Cardiac fibroblast (primary cell): ENCODE measurements at places on chromosomes 7 and 10.

GRCh38 chr10:66877361-66877760 is 48.5 kb upstream of the LRRTM3 start:
- no peak for DNase-seq

GRCh38 chr7:142587578-142588191 is 161.6 kb upstream of the PRSS1 start:
- peak; percentile 78 for DNase-seq

DNA sequence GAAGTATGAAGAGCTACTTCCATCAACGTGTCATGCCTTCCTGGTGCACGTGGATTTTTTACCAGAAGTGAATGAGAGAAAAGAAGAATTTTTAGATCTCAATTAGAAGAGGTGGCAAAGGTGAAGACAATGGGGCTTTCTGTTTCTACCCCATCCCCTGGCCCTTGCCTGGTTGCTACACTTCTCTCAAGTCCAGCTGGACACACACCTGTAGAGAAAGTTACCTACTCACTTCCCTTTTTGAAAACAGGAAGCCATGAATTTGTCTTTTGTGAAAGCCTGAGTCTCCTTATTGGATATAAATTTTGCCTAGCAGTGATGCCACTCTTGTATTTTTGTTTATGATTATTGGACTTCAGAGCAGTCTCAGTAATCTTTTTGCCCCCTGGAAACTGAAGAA is 142.9 kb upstream of the AKR1E2 start:
- DNase-seq: no peak

GRCh38 chr10:96263669-96264068 is 7.7 kb downstream of the BLNK start:
- DNase-seq: no peak

GRCh38 chr7:47887016-47887640 is 61.1 kb downstream of the PKD1L1 start:
- DNase-seq: no peak

DNA sequence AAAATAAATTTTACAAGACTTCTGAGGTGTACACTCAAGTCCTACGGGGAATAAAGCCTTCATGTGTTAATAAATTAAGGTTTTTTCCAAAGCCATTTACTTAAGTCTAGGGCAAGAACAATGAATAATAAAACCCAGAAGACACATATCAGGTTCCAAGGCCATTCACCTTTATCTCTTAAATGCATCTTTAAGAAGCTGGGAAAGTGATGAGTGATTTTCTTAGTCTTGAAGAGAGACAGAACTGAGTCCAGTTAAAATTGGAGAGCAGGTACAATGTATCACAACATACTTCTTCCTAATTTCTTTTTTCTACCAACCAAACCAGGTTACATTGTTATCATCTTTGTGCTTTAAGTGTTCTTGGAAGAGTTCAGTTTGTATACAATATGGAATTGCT is 189.5 kb downstream of the RAPGEF5 start:
- no peak for DNase-seq

DNA sequence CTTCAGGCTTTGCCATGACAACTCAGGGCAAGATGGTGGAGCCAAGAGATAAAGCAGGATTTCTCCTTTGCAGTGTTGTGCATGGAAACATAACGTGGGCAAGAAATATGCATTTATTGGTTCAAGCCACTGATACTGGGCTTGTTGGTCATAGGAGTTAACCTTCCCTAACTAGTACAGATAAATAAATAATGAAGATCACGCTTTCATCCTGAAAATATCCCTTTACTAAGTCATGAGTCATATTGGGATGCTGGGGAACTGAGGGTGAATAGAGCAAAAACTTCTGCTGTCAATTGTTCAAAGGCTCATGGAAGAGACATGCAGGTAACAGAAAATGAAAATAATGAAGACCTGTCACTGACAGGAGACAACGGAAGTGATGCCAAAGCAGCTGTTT is 55.5 kb downstream of the TES start:
- no peak for DNase-seq

DNA sequence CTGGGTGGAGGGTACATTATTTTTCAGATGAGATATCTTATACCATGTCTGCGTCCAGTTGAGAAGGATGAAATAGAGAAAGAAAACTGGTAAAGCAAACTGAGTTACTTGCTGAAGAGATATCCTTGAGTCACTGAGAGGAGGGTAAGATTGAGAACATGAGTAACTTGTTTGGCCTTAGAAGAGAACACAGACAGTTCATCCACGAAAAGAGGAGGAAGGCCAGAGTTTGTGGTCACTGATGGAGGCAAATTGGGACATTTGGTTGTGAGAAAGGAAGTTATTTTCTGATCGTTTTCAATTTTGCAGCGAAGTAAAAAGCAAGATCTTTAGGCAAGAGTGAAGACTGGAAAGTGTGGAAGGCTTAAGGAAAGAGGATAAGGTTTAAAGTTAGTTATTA is 15.6 kb downstream of the MBL2 start:
- no peak for DNase-seq

DNA sequence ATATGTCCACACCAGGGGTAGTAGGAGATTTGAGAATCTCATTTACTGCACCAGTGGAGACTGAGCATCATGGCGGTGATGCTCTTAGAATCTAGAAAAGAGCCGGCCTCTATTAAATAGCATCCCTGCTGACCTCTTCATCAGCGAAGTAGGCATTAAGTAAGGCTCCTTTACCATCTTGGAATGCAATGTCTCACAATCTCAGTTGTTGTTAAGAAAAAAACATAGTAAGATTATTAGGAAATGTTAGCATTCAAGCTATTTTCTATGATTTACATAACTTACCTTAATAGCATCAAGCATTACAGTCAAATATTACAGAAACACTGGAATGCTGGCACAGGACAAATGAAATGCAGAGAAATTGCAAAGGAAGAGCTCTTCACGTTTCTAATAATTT is 54.5 kb downstream of the ORC5 start:
- DNase-seq: no peak

- DNase-seq: no peak
Measured at GRCh38 chr7:129072479-129073011, 17.6 kb upstream of the TNPO3 start.

DNA sequence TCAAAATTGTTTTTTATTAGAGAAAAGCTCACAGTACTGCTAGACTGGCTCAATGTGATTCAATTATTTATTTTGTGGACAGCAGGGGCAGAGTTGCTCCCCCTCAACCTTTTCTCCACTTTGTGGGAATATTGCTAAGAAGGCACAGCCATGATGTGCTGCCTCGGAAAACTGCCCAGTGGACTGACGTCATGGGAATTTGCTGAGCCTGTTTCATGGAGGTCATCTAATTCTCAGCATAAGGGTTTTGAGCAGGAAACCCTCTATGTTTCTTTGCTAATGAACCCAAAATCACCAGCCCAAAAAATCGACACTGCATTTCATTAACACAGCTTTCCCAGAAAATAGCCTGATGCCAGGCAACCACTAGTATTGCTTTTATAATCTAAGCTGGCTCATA is 228.8 kb upstream of the FAM3C start:
- peak; percentile 70 for DNase-seq

DNA sequence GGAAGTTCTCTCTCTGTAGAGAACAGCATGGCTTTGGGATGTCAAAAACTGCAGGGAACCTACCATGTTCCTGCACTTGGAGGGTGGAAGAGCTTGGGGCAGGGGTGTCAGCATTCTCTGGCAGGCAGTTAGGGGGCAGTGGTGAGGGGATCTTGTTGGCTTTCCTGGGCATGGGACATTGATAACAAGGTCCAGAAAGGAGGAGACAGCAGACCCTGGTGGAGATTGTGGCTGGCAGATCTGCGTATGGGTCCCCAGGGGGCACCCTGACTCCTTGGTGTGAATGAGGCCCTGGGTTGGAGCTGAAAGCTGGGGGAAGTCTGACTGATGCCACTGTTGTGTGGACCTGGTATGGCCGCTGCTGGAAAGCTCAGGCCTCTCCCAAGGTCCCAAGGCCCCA is 22.9 kb upstream of the CAMK2B start:
- peak; percentile 70 for DNase-seq

DNA sequence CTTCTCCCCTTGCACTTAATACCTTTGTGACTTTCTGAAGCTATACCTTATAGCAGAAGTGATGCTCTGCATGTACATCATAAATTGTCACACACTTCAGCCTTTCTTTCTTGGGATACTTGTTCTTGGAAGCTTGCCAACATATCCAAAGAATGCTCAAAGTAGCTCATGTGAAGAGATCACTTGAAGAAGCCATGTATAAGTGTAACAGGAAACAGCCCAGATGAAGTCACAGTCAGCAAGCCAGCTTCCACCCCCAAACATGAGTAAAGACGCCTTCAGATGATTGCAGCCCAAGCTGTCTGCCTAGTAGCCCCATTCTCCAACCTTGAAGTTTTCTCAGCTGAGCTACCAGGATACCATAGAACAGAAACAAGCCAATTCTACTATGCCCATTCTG is 50.9 kb downstream of the DGKB start:
- peak; percentile 45 for DNase-seq

- DNase-seq: no peak
Measured at GRCh38 chr7:36408589-36408988, 18.9 kb downstream of the ANLN start.

- DNase-seq: peak; percentile 58
Measured at GRCh38 chr7:114976666-114977065, 54.8 kb downstream of the MDFIC start.

DNA sequence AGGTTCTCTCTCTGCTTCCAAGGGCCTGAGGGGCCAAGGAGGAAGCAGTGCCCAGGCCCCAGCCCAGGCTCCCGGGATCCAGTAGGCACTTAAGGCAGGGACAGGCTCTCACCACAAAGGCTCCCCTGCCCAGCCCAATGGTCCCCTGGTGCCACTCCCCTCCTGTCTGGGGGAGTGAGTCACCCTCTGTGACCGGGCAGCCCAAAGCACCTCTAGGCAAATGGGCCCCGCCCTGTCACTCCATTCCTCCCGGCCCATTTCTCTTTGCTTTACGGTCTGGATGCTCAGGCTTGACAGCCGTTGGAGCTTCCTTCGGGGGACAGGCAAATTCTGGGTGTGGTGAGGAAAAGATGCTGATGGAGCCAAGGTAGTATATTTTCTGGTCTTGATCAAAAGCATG is at the start of gene CALHM3:
TSS of gene CALHM3 (minus strand) at position 106 of the 400 bp plus-strand sequence. CDS start 208 bp downstream, outside the sequence.
- no peak for DNase-seq

DNA sequence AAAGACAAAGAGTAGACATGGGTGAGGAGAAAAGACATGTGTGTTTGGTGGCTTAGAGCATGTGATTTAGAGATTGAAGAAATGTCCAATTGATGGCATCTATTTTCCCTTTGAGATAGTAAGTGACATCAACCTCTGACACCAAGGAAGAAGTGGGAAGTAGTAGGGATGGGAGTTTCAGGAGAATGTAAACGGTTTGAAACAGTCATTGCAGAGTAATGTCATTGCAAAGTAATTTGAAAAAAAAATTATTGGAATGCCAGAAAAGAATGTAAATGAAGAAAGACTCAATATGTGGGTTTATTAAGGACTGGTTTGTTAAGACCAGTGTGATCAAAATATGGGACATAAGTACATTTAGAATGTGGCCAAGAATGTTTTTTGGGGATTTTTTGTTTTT is 26.6 kb downstream of the GNG11 start:
- DNase-seq: peak; percentile 69

DNA sequence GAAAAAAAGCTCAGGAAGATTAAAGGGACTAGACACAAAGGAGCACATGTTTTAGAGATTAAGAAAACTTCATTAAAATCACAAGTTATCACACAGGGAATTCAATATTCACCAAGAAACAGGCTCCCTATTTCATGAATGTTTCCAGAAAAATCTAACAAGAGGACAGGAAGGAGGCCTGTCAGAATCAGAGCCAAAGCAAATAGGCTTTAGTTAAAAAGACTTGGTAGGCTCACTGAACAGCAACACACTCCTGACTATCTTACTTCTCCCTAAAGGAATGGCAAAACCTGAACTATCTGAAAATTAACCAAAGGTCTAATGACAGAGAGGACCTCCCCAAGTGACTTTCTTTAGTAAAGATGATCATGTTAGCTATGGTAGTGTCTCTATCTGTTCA is 188.3 kb upstream of the MEOX2 start:
- DNase-seq: no peak

DNA sequence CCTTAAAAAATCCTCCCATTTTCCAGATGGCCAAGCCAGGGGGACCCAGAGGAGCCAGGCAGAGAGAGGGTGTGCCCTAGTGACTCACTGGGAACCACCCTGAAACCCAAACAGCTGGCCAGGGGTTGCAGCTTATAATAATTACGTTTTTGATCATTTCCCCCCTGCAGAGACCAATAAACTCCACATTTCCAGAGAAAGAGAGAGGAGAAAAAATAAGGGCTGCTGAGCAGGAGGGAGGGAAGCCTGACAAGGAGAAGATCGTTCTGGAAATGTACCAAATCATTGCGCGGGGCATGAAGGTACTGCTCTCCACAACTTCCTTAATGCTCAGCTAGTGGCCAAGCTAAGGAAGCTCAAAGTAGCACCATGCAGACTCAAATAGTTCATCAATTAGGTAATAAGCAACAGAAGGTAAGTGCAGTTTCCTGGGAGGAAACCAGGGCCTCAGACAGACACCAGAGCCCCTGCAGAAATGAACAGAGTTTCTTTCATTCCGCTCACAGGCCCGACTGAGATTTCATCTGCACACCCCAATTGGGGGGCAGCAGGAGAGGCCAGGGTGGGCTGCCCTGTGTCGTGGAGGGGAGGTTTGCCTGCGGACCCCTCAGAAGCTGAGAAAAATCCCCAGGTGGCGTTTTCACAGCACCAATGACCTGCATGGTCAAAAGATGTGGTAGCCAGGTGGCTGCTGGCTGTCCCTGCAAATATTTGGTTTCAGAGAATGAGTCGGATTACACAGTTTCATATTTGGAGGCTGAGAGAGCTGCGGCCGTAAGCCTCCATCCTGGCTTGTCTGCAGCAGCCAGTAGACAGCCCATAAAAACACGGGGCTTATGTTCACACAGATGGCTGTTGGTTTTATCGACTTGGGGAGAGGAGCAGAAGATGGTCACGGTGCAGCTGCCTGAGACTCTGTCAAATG is 153.2 kb upstream of the LYZL2 start:
- DNase-seq: peak; percentile 54

GRCh38 chr7:130912082-130912861 is 178.3 kb upstream of the KLF14 start:
- peak; percentile 86 for DNase-seq

DNA sequence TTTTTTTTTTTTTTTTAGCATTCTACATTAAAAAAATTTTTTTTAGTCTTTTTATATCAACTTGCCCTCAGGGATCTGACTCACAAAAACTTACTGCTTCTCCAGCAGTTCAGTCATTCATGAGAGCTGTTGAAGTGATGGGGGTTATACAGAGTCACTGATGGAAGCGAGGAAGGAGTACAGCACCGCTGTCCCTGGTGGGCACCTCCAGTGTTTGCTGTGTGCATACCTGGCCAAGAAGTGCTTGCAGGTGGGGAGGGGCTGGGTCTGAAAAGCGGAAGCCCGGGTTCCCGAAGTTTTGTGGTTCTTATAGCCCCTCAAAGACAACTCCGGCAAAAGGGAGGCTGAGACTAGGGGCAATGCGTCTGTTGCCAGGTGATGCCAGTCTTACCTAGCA is 46.2 kb downstream of the MINDY4 start:
- peak; percentile 31 for DNase-seq
